Activated T-cell treated with anti-CD3 and anti-CD28 coated beads for 48 hours (primary cell): ENCODE measurements at places on chromosomes 16 and 17.

DNA sequence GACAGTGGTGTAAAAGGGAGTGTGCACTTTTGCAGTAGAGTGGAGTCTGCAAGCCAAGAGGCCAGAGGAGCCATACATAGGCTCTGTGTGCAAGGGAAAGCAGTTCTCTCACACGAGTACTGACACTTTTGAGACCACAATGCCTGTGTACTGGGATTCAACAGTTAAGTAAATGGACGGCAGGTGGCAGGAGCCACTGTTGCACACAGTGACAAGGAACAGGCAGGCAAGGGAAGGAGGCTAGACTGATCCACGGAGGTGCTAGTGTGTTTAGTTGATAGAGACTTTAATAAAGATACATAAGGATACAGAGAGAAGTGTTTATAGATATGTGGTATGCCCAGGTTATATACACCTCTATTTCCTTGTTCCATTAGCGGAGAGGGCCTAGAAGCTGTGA is 67.0 kb downstream of the MPRIP start:
- no peak for DNase-seq

DNA sequence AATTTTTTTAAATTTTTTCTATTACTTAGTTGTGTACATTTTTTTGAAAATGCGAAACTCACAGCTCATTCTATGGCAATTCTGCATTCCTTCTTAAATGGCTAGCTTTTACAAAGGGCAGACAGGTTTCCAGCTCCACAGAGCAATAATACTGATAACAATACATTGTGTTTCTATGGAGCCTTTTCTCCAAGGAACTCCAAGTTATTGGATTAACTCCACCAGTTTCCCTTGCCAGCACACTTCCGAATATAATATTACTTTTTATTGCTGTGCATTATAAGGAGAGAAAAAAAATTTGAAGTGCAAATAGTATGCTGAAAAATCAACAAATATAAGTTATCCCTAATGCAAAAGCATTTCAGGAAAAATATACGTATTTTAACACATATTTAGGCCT is 127.5 kb upstream of the PSMD7 start:
- DNase-seq: no peak

GRCh38 chr16:26787924-26788323 is 278.8 kb upstream of the C16orf82 start:
- no peak for DNase-seq

DNA sequence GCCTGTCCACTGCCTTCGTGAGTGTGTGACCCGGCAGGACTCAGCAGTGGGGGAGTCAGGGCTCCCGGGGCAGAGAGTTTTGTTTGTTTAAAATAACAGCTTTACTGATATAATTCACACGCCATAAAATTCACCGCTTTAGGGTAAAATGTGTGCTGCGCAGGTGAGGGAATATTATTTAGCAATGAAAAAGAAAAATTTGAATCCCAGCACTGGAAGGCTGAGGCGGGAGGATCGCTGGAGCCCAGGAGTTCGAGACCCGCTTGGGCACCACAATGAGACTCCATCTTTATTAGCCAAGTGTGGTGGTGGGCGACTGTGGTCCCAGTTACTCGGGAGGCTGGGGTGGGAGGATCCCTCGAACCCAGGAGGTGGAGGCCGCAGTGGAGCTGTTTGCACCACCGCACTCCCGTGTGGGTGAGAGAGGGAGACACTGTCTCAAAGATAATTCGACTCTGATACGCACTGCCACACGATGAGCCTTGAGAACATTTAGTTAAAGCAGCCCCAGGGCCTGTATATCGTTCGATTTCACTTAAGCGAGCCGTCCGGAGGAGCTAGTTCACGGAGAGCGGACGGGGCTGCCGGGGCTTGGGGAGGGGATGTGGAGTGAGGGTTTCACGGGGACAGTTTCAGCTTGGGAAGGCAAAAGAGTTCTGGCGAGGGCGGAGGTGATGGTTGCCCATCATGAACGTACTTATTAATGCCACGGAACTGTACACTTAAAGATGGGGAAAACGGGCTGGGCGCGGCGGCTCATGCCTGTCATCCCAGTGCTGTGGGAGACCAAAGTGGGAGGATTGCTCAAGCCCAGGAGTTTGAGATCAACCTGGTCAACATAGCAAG is 10.2 kb downstream of the TELO2 start:
- DNase-seq: no peak

GRCh38 chr17:31269578-31269983 is 27.5 kb downstream of the OMG start:
- DNase-seq: no peak

- peak; percentile 83 for DNase-seq
Measured at GRCh38 chr16:85306071-85306792, 194.0 kb upstream of the CIBAR2 start.

GRCh38 chr17:50169121-50169764 is 3.4 kb downstream of the SGCA start:
- DNase-seq: no peak

GRCh38 chr16:48008011-48008525 is 147.7 kb downstream of the ABCC12 start:
- DNase-seq: no peak

- no peak for DNase-seq
Measured at GRCh38 chr17:81371910-81372760, 23.1 kb upstream of the BAHCC1 start.

GRCh38 chr16:49478107-49478506 is 104.5 kb downstream of the C16orf78 start:
- no peak for DNase-seq

GRCh38 chr17:15740570-15741120 is 8.6 kb downstream of the TBC1D26 start:
- DNase-seq: no peak

- DNase-seq: no peak
Measured at GRCh38 chr16:56800355-56800754, 64.7 kb upstream of the SLC12A3 start.

DNA sequence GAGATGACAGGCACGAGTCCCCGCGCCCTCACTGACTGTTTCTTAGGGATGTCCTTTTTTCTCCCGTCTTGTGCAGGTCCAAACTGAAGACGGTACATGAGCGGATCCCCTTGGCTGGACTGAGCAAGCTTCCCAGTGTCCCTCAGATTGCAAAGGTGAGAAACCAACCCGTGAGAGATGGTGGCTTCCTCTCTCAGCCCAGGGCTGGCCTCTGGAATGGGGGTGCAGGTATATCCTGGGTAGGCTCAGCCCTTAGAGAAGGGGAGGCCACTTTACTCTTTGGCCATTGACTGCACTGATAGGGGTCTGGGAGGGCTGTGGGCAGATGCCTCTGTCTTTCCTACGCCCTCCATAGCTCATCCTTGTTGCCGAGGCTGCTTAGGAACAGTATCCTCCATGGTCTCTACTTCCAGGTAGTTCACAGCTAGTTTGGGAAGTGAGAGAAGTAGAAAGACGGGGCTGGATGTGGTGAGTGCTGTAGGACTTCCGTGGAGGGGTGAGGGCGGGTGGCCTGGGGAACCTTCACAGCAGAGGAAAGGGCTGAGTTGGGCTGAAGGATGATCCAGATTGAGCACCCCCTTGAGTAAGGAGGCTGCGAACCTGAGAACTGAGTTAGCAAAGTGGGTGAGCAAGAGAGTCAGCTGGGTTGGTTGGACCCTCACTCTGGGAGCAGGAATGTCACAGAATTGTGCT is 83.0 kb downstream of the OR1D5 start:
- no peak for DNase-seq

DNA sequence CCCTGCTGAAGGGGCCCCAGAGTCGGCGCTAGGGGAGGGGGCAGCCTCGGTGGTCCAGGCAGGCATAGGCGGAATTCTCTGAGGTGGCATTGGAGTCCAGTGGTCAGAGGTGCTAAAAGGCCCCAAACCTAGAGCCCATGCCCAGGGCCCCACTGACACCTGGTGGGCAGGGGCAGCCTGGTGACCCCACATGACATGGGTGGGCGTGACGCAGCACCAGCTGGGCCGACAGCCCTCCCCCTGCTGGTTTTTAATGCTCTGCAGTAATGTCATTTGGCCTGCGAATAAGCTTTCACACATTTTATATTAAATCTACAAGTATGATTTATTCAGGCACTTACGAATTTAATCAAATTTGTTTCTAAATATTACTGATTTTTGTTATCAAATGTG is 2.1 kb upstream of the RNPS1 start:
- no peak for DNase-seq

DNA sequence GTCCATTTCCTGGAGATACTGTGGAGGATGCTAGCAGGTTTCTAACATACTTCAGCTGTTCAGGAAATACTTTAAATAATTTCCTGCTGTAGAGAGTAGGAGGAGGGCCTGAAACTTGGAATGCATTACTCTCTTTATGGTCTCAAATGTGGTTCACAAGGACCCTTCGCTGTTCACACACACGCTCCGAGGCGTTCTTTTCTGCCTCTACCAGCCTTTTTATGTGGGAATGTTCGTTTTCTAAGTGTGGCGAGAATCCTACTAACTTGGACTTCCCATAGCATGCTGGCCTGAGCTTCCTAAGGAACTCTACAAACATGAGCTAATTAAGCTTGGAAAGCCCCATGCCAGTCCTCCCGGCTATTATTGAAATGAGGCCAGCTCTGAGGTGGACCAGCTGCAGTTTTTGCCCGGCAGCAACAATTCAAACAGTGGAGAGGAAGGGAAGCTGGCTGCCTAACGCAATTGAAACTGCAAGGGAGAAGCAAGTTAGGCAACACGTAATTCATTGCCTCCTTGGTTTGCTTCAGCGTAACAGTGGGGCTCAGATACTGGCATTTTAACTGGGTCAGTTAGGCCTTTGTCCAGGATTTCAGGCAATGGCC is 18.9 kb downstream of the KPNA2 start:
- DNase-seq: no peak

- no peak for DNase-seq
Measured at GRCh38 chr17:3857261-3858105, 11.4 kb upstream of the NCBP3 start.

DNA sequence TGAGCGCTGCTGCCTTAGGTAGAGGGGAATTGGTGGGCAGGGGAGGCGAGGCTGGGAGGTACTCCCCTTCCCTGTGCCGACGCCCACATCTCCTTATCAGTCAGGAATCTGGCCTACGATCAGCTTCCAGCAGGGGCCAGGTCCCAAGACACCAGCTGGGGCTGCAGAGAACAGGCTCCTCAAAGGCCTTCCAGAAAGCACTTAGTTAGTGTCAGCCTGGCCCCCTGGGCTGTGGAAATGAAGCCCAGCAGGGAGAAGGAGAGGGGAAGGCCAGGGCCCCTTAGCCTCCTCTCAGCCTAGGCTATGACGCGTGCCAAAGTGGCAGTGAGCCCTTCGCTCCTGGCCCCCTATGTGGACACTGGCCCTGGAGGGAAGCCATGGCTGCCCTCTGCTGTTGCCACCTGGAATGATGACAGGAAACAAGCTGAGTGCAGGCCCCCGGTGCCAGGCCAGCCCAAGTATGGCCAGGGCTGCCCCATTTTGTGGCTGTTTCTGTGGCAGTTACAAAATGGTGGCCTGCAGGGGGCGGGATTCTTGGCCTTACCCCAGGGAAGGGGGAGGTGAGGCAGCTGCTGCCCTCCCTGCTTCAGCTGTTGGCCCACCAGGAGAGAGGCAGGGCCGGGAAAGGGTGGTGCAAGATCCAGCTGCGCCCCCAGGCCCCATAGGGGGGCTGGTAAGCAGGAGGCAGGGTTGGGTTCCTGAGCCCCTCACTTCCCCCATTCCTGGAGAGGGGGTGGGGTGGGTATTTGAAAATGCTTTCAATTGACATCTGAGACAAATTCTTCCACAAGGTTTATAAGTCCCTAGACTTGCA is 11.3 kb downstream of the TBX4 start:
- no peak for DNase-seq
